ENCODE measurements at places on chromosomes 13 and 19. TPM values are rescaled to one million over a fixed set of nuclear protein-coding genes. Genes with fewer than 3 reads are reported as not detected.
A peak's percentile ranks its signal among the peaks of the same experiment; 100 is the strongest.

DNA sequence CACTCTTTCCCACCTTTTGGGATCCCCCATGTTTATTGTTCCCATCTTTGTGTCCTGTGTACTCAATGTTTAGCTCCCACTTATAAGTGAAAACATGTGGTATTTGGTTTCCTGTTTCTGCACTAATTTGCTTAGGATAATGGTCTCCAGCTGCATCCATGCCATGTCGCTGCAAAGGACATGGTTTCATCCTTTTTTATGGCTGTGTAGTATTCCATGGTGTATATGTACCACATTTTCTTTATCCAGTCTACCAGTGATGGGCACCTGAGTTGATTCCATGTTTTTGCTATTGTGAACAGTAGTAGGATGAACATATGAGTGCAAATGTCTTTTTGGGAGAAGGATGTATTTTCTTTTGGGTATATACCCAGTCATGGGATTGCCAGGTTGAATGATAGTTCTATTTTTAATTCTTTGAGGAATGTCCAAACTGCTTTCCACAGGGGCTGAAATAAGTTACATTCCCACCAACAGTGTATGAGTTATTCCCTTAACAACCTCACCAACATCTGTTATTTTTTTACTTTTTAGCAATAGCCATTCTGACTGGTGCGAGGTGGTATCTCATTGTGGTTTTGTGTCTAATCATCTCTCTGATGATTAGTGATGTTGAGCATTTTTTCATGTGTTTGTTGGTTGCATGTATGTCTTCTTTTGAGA is 55.7 kb upstream of the MEDAG start:
- no peak overlapping the region for H3K4me3 ChIP-seq
- DNase-seq, result no peak
- no peaks in the 10 kb centered on the region for H3K36me3 ChIP-seq
- no peaks in the 10 kb centered on the region for H3K27me3 ChIP-seq

DNA sequence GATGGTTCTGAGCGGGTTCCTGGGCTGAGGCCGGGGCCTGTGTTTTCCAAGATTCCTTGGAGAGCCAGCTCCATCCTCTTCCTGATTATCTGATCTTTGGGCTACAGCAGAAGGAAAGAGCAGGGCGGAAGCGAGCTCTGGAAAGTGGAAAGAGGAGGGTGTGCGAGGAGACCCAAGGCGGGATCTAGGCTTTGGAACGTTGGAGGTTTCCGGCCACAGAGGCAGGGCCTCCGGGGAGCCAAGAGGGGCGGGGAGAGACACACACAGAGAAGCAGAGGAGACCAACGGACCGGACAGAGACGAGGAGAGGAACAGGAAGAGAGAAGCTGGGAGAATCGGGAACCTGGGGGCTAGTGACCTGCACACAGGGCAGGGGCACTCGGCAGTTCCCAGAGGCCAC is at the start of gene CLEC11A:
Gene CLEC11A, plus strand, starts transcription at position 296 of the 400 bp plus-strand sequence. CDS start 162 bp downstream, outside the sequence.
- H3K36me3 ChIP-seq, result no peaks in the 10 kb centered on the region
- H3K4me1 ChIP-seq, result peaks cover 38% of the 10 kb centered on the region
- no peak within 1 kb of the TSS for H3K27ac ChIP-seq
- H3K4me3 ChIP-seq, result no peak within 1 kb of the TSS
- H3K27me3 ChIP-seq, result peaks cover 62% of the 10 kb centered on the region

DNA sequence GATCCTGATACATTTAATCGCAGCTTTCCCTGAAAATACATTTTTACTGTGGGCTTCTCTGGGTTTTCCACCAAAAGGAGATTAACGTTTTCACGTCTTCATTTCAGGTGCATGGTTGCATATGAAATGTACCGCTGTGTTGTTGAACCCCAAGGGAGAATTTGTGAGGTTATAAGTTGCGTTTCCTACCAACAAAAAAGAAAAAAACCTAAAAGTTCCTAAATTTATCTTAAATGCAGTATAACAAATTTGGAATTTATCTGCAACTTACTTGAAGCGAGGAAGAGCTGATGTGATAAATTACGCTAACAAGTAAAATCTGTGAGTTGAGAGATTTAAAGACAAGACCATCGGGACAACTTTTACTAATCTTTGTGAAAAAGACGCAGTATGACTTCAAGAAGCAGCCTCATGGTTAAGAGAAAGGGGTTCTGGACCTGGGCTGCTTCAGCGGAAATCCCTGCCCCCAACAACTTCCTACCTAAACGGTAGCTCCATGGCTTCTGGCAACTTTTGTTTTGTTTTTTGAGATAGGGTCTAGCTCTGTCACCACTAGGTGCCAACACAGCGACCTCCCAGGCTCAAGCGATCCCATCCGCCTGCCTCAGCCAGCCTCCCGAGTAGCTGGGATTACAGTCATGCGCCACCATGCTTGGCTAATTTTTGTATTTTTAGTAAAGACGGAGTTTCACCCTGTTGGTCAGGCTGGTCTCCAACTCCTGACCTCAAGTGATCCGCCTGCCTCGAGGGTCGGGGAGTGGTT is 958 bp upstream of the OBI1 start:
- no peaks in the 10 kb centered on the region for H3K27me3 ChIP-seq
- peak overlapping the region; percentile 100 for H3K4me3 ChIP-seq
- H3K27ac ChIP-seq, result peak overlapping the region; percentile 12
- no peak for DNase-seq
- H3K36me3 ChIP-seq, result peaks cover 14% of the 10 kb centered on the region

DNA sequence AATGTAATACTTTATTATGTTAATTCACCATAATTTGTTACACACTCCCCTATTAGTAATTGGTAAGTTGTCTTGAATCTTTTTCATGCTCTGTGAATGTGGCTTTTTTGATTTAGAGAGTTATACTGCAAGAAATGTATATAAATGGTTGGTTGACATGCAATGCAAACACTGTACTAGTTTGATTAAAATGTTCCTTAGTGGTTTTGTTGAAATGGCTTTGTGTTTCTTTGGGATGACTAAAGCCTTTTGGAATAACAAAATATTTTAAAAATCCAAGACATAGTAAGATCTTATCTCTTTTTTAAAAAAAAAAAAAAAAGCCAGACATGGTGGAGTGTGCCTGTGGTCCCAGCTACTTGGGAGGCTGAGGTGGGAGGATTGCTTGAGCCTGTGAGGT is 10.5 kb downstream of the LAMP1 start:
- H3K4me1 ChIP-seq, result peaks cover 6% of the 10 kb centered on the region
- H3K27ac ChIP-seq, result no peak overlapping the region
- no peaks in the 10 kb centered on the region for H3K27me3 ChIP-seq
- peaks cover 47% of the 10 kb centered on the region for H3K36me3 ChIP-seq
- no peak for DNase-seq

The PEAK3 gene
- total RNA-seq, result not detected

The SHANK1 gene
- total RNA-seq, result not detected

The IRGC gene
- total RNA-seq, result not detected

The VSIG10L gene
- total RNA-seq, result 0.95 TPM

The CC2D1A gene
- total RNA-seq, result 32.4 TPM

The NCR1 gene
- total RNA-seq, result not detected
